ENCODE measurements at places on chromosomes 16 and 17.
A peak's percentile ranks its signal among the peaks of the same experiment; 100 is the strongest.

GRCh38 chr16:17548825-17549224 is 78.1 kb upstream of the XYLT1 start:
- no peak for DNase-seq

- DNase-seq, result no peak
Measured at GRCh38 chr16:66481943-66482390, 54.9 kb downstream of the BEAN1 start.

GRCh38 chr16:69040144-69040909 is 65.1 kb upstream of the HAS3 start:
- DNase-seq, result no peak

GRCh38 chr17:72788950-72789585 is 303.4 kb downstream of the SLC39A11 start:
- DNase-seq, result no peak

DNA sequence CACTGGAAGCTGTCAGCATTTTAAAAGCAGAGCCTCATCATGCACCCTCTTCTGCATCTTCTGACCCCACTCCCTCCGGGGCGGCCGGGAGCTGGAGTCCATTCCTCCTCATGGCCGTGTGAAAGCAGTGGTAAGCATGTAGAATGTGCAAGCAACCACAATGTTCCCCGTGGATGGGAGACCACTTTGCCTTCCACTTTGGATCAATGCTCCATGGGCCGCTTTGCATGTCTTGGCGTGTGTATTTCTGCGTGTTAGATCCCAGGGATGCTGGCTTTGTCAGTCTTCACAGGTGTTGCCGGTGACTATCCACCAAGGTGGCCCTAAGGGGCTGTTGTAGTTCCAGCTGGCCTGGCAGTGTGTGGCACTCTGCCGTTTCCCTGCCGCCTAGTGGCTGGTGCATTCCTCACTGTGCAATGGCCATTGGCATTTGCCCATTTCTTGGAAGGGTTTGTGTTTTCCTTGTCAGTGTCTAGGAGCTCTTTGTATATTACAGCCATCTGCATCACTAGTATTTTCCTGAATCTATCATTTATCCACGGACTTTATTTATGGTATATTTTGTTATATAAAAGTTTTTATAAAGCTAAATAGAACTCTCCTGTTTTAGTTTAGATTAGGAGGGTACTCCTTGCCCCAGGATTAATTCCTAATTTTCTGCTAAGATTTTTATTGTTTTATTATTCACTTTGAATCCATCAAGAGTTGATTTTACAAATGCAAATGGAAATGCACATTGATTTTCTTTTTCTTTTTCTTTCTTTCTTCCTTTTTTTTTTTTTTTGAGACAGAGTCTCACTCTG is 5.8 kb upstream of the ALDH3A1 start:
- no peak for DNase-seq

- no peak for DNase-seq
Measured at GRCh38 chr17:69853541-69854224, 221.3 kb upstream of the KCNJ16 start.

- no peak for DNase-seq
Measured at GRCh38 chr17:12808723-12809122, 19.4 kb downstream of the ARHGAP44 start.

GRCh38 chr17:5439446-5439764 is 450 bp upstream of the C1QBP start:
- DNase-seq, result no peak

DNA sequence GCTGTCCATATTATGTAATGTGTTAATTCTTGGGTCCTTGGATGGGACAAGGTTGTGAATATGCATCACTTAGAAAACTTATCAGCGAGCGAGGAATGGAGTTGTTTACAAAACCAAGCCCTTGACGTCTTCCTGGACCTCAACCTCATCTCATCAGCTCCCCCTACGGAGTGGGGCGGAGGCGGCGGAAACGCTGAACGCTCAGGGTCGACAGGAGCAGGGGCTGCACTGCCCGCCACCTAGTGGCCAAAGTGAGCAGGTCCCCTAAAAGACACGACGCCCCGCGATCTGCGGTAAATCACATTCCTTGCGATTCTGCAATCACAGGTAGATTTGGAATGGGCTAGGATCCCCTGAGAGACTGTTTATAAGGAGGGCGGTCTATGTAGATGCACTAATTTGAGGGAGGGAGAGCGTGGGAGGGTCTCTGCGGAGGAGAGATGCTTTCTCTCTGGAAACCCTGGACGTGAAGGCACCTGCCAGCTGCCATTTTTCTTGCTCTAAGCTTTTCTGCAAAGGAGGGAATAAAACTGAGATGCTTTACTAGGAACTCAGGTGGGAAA is 5.4 kb upstream of the ICAM2 start:
- DNase-seq, result peak; percentile 23

DNA sequence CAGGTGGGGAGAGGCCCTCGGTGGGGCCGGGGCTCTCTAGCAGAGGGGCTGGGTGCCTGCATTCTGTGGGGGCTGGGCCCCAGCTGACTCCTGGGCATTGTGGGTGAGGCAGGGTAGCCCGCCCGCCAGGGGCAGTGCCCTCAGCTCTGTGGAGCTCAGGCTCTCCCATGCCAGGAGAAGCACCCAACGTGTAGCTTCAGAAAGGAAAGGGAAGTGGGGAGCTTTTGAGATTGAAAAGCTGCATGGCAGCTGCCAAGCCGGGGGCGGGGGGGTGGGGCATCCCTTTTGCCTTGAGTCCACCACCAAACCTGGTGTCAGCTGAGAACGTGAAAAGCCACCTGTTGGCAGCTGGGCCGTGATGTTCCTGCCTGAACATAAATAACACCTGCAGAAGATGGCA is 192.1 kb upstream of the CIBAR2 start:
- DNase-seq, result no peak

- DNase-seq, result no peak
Measured at GRCh38 chr17:64679710-64680216, 17.7 kb upstream of the SMURF2 start.

DNA sequence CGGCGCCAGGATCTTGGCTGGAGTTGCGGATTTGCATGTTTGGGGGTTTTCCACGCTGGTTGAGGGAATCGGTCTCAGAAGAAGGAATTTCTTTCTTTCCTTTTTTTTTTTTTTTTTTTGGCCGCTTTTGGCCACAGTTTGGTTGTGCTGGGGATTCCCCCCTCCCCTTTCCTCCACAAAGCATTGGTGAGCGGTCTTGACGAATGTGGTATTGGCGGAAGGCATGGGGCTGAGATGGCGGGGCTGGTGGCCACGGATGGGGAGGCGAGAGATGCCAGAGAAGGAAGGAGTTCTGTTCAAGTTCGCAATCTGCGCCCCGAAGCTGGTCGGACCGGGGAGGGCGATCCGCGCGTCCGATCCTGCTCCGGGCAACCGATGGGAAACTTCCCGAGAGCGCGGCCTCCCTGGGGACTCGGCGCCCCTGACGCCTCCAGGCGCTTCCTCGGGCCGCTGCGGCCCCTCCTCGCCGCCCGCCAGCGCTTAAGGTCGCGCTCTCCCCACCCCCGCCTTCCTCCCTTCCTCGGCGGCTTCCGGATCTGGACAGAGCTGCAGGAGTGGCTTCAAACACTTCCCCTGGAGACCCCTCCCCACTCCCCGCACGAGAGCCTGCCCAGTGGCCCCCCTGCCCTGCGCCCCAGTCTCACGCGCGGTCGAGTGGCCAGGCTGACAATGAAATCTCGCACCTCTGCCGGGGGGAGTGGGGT is 43.2 kb downstream of the RAI1 start:
- peak; percentile 50 for DNase-seq

DNA sequence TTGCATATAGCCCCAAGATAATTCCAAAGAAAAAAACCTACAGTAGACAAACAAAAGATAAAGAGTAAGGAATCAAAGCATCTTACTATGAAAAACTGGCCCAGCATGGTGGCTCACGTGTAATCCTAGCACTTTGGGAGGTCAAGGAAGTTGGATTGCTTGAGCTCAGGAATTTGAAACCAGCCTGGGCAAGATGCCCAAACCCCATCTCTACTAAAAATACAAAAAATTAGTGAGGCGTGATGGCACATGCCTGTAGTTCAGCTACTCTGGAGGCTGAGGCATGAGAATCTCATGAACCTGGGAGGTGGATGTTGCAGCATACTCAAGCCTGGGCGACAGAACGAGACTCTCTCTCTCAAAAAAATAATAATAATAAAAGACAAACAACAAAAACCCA is 764.7 kb upstream of the KIF2B start:
- no peak for DNase-seq

DNA sequence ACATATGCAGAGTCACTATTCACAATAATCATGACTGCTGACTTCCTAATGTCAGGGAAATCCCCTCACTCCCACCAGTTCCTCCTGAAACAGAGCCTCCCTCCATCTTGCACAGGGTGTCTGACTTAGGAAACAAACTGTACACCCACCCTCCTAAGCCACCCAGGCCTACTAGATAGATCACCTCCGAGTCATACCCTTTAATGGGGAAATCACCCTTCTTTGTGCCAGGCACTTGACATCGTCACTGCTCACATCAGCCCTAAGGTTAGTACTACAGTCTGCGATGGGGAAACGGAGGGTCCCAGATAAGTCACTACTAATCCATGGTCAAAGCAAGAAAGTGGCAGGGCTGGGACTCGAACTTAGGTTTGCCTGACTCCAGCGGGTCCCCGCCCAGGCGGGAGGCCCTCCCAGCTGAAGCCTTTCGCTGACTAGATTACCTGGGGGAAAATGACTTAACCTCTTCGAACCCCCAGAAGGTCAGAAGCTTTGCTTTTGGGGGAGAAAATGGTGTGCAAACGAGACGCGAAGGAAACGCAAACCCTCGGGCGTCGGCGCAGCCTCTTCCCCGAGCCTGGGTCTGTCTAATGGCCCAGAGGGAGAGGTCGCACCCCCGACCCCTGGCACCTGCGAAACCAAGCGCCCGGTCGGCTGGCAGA is 3.4 kb upstream of the MLLT6 start:
- no peak for DNase-seq

DNA sequence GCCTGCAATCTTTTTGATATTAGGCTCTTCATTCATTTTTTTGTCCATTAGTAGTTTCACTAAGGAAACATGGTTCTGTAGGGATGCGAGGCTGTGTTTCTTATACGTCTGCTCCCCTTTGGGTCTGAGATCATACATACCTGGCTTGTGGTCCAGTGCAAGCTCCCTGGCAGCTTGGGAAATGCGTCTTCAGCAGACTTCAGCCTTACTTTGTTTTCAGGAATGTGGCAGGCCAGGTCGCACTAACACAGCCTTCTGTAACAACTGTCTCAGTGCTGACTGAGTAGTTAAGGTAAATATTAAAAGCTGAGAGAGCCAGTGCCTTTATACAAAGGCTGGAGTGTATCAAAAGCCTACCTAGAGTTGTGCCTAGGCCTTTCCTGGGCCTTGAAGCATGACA is 970.5 kb upstream of the EEF2KMT start:
- no peak for DNase-seq

DNA sequence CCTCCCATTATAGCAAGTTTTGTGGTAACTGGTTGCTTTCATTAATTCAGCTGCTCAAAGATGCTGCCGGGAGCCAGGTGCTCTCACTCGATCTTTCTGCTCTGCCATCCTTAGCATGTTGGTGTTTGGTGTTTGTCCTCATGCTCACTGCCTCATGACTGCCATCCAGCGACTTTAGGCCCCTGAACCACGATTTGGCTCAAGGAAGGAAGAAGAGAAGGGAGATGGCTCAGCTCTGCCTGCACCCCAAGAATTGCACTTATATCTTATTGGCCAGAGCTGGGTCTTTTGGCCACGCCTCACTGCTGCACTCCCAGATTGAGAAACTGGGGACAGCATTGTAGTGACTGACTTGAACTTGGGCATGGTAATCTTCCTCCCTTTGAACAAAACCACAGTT is 52.7 kb downstream of the ARSG start:
- DNase-seq, result no peak

DNA sequence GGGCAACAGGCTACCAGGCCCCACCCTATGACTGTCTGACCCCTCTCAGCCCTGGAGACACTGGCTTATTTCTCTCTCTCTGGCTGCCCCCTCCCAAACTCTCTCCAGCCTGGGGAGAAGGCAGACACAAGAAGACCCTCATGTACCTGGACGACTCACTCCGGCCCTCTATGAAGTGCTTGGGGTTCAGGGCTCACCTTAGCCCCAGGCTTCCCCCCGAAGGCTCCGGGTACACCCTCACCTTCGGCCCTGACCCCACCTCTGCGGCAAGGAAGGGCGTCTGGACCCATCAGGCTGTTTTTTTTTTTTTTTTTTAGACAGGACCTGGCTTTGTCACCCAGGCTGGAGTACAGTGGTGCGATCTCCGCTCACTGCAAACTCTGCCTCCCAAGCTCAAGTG is 906 bp upstream of the CARMIL2 start:
- DNase-seq, result no peak

DNA sequence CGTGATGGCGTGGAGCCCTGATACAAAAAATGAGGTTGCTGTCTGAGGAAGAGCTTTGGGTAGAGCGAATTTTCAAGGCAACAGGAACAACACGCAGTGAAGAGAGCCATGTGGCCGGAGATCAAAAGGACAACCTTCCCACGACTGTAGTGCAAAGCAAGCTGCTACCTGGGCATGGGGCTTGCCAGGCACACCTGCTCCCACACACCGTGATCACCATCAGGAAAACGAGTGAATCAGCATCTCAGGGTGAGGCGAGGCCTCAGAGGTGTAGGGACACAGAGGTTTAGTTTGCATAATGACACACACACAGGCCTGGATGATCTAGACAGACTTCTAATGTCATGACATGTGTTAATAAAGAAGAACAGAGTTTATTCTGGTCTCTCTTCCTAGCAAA is 65.7 kb downstream of the PARN start:
- DNase-seq, result no peak
